Posterior cingulate gyrus (tissue), 11 donors: ENCODE measurements at places on chromosomes 6 and 20.

DNA sequence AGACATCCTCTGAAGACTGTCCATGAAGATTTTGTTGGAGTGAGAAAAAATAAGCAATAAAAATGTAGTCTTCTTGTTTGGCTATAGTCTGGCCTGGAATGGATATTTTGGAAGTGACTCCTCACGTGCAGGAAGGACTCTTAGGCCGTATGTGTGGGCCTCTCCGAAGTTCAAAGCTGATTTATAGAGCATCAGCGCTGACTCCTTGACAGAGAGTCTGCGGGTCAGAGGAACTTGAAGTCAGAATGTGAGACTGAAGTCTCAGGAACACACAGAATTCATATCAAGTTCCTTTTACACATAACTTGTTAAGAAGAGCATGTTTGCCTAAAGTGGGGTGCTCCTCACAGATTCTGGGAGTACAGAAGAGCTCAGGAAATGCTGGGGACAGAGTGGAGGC is 36.1 kb downstream of the EDN3 start:
- no peak for DNase-seq

GRCh38 chr6:38281126-38281525 is 358.6 kb downstream of the BTBD9 start:
- DNase-seq, result no peak

- DNase-seq, result no peak
Observed at GRCh38 chr6:10300071-10300470, 114.8 kb downstream of the TFAP2A start.

- DNase-seq, result no peak
Observed at GRCh38 chr6:15556711-15557110, 106.1 kb downstream of the DTNBP1 start.

- DNase-seq, result peak; percentile 70
Observed at GRCh38 chr6:161137839-161138542, 135.9 kb downstream of the AGPAT4 start.

DNA sequence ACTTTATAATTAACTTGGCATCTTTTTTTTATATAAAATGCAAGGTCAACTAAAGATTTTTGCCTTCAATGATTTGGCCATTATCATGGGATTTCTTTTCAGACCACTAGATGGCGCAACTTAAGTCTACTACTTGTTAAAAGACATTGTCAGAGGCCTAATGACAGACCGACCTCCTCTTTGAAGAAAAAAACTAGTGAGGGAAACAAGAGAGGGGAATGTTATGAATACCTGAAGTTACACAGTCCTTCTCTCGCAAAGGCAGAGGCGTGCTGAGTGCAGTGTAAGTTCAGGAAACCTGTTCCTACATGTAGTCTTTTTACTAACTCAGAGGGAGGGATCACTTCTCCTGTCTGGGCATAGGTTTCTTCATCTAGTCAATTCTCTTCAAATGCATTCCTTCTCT is 9.3 kb downstream of the TRAPPC3L start:
- DNase-seq, result no peak

DNA sequence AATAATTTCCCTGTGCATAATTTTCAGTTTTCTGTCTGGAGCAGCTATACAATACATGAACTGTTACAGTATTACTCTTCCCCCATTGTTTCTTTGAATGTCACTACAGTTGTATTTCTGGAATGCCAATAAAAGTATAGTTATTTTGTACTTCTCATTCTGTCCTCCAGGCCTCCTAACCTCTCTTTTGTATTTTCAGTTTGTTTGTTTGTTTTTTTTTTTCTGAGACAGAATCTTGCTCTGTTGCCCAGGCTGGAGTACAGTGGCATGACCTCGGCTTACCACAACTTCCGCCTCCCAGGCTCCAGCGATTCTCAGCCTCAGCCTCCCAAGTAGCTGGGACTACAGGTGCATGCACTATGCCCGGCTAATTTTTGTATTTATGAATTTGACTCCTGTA is 16.8 kb upstream of the ARID1B start:
- no peak for DNase-seq

GRCh38 chr6:161443848-161444247 is 170.0 kb upstream of the AGPAT4 start:
- no peak for DNase-seq

- no peak for DNase-seq
Observed at GRCh38 chr20:35653893-35654292, 10.8 kb downstream of the CPNE1 start.
